ENCODE measurements at places on chromosomes 1 and 21.
A peak's percentile ranks its signal among the peaks of the same experiment; 100 is the strongest.

- no peak for DNase-seq
Observed at GRCh38 chr1:182041615-182042014, 19.9 kb downstream of the ZNF648 start.

GRCh38 chr21:34526618-34527290 lies 14.7 kb upstream of the KCNE1 start:
- peak; percentile 94 for DNase-seq

- no peak for DNase-seq
Observed at GRCh38 chr21:26815197-26815596, 30.0 kb downstream of the ADAMTS1 start.

GRCh38 chr1:242754926-242755325 lies 230.4 kb upstream of the PLD5 start:
- DNase-seq = no peak

- no peak for DNase-seq
Observed at GRCh38 chr1:27878787-27879335, 6.5 kb downstream of the THEMIS2 start.

- no peak for DNase-seq
Observed at GRCh38 chr1:41483001-41483850, 1.3 kb downstream of the EDN2 start.

GRCh38 chr1:248714248-248714647 lies 11.7 kb upstream of the OR14I1 start:
- no peak for DNase-seq

DNA sequence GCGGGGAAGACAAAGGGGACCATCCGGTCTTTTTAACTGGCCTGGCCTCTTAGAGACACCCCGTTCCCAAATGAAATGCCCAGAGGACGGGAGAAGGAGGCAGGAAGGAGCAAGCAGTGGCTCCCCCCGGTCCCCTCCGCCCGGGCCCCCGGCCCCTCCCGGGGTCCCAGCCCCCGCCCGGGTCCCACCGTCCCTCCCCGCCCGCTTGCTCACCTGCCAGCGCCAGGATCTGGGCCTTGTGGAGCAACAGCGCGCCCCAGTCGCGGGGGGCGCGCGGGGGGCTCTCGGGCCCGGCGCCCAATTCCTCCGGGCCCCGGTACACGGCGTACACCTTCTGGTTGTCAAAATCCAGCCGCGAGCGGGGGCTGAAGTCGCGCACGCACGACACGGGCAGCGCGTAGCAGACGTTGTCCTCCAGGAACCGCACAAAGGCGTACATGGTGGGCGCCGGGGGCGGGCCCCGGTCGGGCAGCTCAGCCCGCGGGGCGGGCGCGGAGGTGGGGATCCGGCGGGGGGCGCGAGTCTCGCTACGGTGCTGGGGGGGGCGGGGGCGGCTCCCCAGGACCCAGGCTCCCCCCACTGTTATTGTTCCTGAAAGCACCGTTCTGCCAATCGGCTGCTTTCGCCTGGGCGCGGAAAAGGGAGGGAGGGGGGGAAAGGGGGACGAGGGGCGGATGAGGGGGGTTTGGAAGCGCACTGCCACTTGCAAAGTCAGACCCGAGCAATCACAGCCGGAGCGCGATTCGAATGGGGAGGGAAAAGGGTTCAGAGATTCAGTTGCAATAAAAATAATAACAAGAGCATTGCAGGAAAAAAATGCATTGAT lies at the start of gene BEND5:
Gene BEND5, minus strand, starts transcription at position 499 of the 826 bp plus-strand sequence. Its CDS starts 60 bp downstream, at position 439.
- peak; percentile 11 for DNase-seq

DNA sequence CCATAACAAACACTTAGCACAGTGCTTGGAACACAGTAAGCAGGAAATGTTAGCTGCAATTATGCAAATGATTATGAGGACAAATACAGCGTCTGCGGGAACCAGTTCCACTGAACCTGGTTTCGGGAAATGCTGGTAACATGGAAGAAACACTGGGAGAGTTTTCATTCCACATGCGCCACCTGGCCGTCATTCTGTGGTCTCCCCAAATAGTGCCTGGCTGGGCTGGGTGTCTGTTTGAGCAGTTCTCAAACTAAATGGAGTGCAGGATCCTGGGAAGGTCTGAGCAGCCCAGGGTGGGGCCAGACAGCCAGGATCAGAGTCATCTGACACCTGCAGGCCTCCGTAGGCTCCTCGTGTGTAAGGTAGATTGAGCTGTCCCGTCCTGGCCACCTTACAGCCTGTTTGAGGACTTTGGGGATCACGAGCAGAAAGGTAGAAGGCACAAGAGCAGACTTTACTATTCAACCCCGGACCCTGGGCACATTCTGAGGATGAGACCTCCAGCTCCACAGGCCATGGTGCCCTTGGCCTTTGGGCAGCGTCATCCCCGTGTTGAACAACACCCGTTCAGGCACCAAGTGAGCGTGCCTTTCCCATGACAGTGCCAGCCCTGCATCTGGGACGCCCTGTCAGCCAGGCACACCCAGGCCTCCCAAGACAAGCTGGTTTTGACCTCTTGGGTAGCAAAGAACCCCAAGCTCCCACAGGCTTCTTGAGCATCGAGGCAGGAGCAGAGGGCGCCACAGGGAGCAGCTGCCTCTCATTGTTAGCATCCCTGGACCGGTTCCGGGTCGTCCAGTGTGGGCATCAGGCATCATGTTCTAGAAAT lies 101.9 kb downstream of the PRDM2 start:
- DNase-seq = no peak

- DNase-seq = no peak
Observed at GRCh38 chr1:97245682-97246081, 524.1 kb downstream of the PTBP2 start.

- DNase-seq = peak; percentile 78
Observed at GRCh38 chr1:245788269-245788668, 633.5 kb downstream of the KIF26B start.

DNA sequence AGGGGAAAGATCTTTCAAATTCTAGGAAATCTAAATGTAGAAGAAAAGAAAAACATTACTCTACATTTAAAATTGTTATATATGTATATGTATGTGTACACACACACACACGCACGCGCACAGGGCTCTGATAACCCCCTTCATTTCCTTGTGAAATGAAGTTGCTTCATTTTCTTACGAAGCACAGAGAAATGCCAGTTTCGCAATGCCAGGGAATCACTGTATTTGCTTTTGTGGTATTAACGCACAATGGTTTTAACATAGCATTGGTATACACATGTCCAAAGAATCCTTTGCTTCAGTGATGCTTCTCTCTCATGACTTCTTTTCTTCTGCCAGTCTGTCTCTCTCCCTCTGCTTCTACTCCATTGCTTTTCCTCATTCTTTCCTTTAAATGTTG lies 8.4 kb upstream of the DDAH1 start:
- DNase-seq = no peak

GRCh38 chr1:230394134-230394533 lies 32.0 kb downstream of the PGBD5 start:
- DNase-seq = no peak

- DNase-seq = no peak
Observed at GRCh38 chr21:43757601-43758000, 18.5 kb downstream of the CSTB start.

DNA sequence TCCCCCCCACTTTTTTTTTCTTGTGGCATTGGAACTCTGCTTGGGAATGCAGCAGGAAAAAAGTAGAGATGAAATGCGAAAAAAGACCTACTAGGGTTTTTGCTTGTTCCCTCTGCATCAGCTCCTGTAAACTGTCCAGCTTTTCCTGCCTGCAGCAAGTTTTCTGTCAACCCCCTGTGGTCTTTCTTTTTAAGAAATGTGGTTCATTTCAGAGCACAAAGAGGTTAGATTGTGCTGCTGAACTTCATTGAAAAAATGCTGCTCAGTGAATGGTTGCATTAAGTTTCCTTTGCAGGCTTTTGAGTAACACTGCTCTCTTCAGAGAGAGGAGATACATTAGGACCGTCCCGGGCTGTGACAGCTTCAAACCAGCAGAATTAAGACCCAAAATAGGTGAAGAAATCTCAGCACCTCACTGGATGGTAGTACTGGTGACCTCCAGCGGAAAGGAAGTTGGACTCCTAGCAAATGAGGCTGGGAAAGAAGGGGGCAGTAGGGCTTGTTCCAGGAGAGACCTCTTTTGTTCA lies 80.7 kb downstream of the NDUFS5 start:
- no peak for DNase-seq

DNA sequence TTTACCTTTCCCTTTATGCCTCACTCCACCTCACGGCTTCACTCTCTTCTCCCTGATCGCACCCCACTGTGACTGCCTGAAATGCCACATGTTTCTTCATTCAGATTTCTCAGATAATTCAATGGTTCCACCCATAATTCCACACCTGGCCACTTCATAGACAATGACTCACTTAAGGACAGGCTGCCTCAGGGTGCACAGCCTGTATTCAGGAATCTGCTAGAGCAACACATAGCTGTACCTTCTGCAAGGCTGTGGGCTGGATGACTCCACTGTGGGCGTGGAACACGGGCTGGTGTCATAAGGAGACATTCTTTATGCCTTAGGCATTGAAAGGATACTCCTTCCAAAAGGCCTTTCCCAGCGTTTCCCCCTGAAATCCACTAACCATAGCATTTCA lies 36.1 kb downstream of the L1TD1 start:
- DNase-seq = peak; percentile 53

DNA sequence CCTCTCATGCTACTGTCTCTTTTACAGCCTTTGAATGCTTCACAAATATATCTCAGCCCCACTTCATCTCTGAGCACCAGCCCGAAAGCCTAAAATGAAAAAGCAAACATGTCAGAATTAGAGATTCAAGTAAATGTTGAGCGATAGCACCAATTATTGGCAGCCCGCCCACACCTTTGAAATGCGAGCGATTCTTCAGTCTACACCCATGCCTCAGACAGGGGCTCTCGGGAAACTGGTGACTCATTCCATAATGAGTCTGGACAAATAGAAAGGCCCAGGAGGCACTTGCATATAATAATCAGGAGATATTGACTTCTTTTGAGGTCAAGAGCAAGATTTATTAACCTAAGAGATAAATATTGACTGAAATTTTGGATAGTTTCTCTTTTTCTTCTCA lies 487.3 kb upstream of the PTBP2 start:
- peak; percentile 9 for DNase-seq
